Retinal pigment epithelial cell (primary cell): ENCODE measurements at places on chromosomes 12 and 14.

- DNase-seq, result peak; percentile 46
These were observed 17.1 kb upstream of the HIGD1C start for GRCh38 chr12:50934981-50935807.

- DNase-seq, result no peak
These were observed 42.2 kb upstream of the FOS start for GRCh38 chr14:75236467-75236866.

DNA sequence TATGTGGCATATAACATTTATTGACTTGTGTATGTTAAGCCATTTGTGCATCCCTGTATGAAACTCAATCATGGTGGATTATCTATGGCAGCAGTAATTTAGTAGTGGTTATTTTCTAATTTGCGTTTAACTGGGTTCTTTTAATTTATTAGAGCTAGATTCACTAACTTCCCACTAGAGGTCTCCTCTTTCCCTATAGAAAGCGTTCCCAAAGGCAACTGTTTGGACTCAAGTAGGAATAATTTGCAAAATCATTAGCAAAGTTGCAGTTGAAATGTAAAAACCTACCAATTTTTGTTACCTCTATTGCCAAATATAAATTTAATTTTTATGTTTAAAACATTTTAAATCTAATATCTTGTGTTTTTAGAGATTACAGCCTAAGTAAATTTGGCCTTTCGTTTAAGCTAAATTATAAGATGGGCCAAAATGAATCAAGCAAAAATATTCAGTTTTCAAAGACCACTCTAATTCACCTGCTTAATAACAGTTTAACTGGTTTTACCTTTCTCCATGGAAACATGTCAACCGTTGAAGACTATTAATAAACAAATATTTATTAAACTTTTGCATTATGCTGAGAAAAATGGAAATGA is 6.0 kb downstream of the DMAC2L start:
- DNase-seq, result no peak

GRCh38 chr12:105729926-105730325 is 399.4 kb downstream of the C12orf75 start:
- no peak for DNase-seq

- no peak for DNase-seq
These were observed 215.0 kb downstream of the BMP4 start for GRCh38 chr14:53741479-53742232.
